IMR-90 (cell line): ENCODE measurements at places on chromosomes 2 and 18.

- H3K4me3 ChIP-seq, result no peak overlapping the region
- no peaks in the 10 kb centered on the region for H3K27me3 ChIP-seq
- DNase-seq, result no peak
- H3K27ac ChIP-seq, result no peak overlapping the region
These were observed 7.4 kb downstream of the BCL2L11 start for GRCh38 chr2:111128096-111128495.

- H3K4me3 ChIP-seq, result peak overlapping the region; percentile 22; the same call in 1 of the 2 replicates
- H3K27ac ChIP-seq, result no peak overlapping the region
- H3K27me3 ChIP-seq, result peaks cover 24% of the 10 kb centered on the region
- peak; percentile 47 for DNase-seq
- H3K36me3 ChIP-seq, result no peaks in the 10 kb centered on the region
- peaks cover 13% of the 10 kb centered on the region for H3K4me1 ChIP-seq
These were observed 37.8 kb upstream of the MRPL19 start for GRCh38 chr2:75608684-75609333.

DNA sequence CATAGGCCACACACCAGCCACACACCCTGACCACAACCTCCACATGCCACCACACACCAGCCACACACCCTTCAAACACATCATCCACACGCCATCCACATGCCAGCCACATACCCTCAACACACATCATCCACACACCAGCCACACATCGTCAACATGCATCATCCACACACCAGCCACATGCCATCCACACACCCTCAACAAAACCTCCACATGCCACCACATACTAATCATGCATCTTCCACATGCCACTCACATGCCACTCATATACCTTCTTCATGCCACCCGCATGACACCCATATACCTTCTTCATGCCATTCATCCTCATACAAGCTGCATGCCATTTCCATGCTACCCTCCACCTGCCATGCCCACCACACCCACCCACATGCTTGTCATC, 12.4 kb downstream of the TNS1 start:
- H3K36me3 ChIP-seq, result peaks cover 34% of the 10 kb centered on the region
- no peak for DNase-seq
- peaks cover 35% of the 10 kb centered on the region for H3K4me1 ChIP-seq
- H3K27ac ChIP-seq, result no peak overlapping the region
- H3K27me3 ChIP-seq, result no peaks in the 10 kb centered on the region

DNA sequence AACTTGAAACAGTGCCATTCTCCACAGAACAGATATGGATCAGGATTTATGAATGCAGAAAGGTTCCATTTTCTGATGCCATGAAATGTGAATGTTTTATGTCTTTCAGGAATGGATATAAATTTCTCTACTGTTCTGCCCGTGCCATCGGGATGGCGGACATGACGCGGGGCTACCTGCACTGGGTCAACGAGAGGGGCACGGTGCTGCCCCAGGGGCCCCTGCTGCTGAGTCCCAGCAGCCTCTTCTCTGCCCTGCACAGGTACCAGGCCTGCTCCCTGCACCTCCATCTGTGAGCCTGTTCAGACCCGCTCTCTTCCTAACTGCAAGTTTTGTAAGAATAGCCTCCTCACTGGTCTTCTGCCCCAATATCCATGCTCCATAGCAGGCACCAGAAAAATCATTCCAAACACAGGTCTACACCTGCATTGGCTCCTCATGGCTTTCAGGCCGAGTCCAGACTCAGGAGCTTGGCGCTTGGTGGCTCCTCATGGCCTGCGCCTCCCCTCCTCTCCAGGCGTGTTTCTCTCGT, 68.6 kb downstream of the LPIN1 start:
- H3K36me3 ChIP-seq, result peaks cover 21% of the 10 kb centered on the region
- H3K27me3 ChIP-seq, result no peaks in the 10 kb centered on the region
- no peak overlapping the region for H3K4me3 ChIP-seq
- peaks cover 4% of the 10 kb centered on the region; the same call in 1 of the 2 replicates for H3K4me1 ChIP-seq
- DNase-seq, result no peak
- no peak overlapping the region for H3K27ac ChIP-seq

DNA sequence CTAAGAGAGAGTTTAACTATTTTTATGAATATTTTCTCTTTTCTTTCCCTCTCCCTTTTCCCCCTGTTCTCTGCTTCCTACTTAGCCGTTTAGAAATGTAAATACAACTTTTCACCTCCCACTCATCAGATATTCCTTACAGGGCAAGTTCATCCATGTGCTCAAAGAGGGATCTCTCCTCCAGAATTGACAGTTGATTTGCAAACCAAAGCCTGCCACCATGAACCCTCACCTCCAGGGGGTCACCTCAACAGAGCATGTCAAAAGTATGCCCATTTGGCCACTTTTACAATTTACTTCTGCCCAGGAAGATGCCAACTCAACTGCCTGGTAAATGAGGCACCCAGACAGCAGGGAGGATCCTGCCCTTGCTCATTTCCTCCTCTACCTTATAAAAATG, 149.2 kb upstream of the GYPC start:
- no peaks in the 10 kb centered on the region for H3K4me1 ChIP-seq
- no peaks in the 10 kb centered on the region for H3K27me3 ChIP-seq
- no peak for DNase-seq
- no peaks in the 10 kb centered on the region for H3K36me3 ChIP-seq
